Left forelimb (tissue), 1 donor: ENCODE measurements at places on chromosomes 13 and 19.

DNA sequence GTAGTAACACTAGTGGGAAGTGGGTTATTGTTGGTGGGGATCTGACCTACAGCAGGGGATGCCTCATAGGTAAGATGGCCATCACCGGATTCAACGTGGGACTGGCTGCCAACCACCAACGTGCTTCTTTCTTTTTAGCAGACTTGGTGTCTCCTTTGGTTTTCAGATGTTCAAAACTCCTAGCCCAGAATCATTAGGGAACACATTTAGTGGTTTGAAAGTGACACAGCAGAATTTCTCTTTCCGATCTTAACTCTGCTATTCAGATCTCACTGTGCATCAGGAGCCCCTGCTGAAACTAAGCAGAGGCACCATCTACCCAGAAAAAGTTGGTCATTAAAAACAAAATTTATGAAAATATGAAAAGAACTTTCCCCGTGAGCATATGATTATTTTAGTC lies 36.7 kb upstream of the PCDH8 start:
- no peak for DNase-seq

DNA sequence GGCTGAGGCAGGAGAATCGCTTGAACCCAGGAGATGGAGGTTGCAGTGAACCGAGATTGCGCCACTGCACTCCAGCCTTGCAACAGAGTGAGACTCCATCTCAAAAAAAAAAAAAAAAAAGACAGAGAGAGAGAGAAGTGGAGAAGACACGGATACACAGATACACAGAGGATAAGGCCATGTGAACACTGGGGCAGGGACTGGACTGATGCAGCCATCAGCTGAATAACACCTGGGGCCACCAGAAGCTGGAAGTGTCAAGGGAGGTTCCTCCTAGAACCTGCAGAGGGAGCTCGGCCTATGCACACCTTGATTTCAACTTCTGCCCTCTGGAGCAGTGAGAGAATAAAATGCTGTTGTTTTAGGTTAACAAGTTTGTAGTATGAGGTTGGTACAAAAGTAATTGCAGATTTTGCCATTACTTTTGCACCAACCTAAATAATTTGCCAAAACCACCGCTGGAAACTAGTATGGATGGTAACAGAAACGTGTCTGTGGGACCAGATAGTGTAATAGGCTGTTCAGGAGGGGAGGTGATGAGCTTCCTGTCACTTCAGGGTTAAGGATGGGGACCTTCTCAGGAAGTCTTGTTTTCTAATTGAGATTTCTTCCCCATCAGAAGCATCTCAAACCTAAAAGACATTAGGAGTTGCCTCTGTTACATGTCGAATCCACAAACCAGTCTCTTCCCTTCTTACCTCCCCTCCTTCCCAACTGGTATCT lies 36.4 kb upstream of the IGSF23 start:
- no peak for DNase-seq

GRCh38 chr19:4310247-4311121 lies 6.1 kb downstream of the FSD1 start:
- no peak for DNase-seq

- DNase-seq = no peak
Measured at GRCh38 chr13:29059800-29060199, 239.7 kb downstream of the MTUS2 start.

- DNase-seq = no peak
Measured at GRCh38 chr19:22797040-22797439, 13.1 kb upstream of the ZNF99 start.

GRCh38 chr19:43705729-43706128 lies 10.1 kb upstream of the IRGC start:
- DNase-seq = no peak

- DNase-seq = no peak
Measured at GRCh38 chr13:38415233-38415632, 65.6 kb downstream of the UFM1 start.

- DNase-seq = no peak
Measured at GRCh38 chr13:51229101-51229719, 7.0 kb downstream of the FAM124A start.

DNA sequence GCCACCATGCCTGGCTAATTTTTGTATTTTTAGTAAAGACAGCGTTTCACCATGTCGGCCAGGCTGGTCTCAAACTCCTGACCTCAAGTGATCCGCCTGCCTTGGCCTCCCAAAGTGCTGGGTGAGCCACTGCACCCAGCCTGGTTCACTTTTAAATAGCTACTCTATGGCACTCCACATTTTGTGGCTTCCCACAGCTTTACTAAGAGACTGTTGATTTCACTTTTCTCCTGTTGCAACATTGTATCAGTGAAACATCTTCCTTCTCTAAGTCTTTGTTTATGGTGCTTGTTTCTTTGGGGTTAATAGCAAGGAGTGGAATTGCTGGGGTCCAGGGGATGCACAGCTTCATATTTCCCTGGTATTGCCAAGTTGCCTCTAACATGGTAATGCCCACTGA lies 12.3 kb downstream of the TMEM38A start:
- DNase-seq = no peak

- no peak for DNase-seq
Measured at GRCh38 chr13:32473650-32474049, 45.7 kb upstream of the N4BP2L1 start.

DNA sequence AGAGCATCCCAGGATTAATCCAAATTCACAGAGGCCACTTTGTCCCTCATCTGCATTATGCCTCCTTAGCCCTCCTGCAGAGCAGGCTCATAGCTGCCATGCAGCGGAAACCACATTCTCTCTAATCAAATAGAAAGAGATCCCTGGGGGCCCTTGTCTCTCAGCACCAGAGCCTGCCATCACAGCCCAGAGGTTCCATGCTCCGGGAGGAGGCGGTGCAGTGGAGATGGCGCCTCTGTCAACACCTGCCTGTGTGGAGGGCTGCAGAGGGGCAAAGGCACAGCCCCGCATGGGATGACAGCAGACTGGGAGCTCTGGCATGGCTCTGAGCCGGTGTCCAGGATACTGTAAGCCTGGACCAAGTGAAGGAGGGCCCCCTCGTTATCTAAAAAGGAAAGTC lies 111.3 kb downstream of the SLC7A1 start:
- no peak for DNase-seq

DNA sequence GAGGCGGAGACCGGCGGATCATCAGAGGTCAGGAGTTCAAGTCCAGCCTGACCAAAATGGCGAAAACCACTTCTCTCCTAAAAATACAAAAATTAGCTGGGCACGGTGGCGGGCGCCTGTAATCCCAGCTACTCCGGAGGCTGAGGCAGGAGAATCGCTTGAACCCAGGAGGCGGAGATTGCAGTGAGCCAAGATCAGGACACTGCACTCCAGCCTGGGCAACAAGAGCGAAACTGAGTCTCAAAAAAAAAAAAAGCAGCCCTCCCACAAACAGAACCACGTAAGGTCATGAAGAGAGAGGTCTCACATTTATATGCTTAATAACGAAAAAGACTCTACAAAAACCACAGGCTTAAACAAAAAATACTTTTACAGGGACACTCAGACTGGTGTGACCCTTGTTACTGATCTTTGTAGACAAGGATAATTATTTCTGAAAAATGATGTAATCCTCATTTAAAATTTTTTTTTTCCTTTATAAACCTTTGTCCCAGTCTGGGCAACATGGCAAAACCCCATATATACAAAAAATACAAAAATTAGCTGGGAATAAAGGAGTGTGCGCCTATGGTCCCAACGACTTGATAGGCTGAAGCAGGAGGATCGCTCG lies 909 bp upstream of the ZNF77 start:
- no peak for DNase-seq

DNA sequence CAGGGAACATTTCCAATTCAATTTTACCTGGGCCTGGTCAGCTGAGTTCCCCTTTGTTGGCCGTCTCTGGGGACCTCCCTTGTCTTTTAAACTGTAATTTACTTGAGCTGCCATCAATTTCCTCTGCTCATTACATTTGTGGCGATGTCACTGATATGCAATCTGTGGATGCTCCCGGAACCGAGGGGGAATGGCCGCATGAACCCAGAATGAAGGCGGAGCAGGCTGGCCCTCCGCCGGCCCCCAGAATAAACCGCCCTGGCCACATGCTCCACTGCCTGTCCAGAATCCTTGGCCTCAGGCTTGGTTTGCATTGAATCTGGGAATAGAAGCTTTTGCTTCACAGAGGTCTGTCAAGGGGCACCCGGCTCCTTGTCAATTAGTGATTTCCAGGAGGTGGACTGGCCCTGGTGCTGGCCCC lies 276.8 kb downstream of the TEX29 start:
- no peak for DNase-seq

- DNase-seq = no peak
Measured at GRCh38 chr19:3455393-3455955, 24.9 kb downstream of the SMIM24 start.

DNA sequence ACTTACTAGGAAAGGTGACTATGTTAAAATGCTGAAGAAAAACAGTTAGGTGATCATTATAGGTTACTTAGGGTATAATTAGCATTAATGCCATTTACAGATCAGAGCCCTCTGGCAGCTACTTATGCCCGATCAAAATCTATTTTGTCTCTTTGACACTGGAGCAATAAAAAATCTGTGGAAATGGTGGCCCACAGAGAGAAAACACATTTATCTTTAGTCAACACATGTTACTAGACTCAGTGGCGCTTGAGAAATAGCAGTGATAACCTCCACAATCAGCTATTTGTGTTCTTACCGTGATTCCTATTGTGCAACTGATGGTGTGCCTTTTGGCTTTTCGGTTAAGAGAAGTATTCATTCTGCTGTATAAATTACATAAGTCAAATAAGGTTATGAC lies 1519.6 kb downstream of the PCDH9 start:
- DNase-seq = no peak

GRCh38 chr19:40807147-40808020 lies 8.4 kb downstream of the EGLN2 start:
- DNase-seq = no peak

DNA sequence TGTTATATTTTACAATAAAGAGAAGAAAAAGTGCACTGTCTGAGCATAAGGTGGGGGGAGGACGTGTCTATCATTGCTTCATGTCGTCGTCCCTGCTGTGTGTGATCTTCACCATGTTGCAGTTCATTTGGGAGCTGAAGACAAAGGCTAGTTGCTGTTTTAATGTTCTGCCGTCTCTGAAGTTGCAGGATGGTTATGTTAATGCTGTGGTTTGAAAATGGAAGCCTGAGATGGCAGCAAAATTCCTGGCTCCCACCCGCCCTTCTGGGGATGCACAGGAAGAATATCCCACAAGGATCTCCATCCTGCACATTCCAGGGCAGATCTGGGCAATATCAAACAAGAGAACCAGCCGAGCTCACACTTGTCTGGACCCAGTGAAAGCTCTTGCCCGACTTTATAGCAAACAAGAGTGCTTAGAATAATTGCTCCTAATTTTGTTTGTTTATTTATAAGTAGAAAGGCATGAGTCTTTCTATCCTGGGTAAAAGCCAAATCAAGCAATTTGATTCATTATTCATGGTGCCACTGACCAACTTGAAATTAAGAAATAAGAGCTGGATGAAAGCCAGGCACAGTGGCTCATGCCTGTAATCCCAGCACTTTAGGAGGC lies 110.3 kb upstream of the ABCC4 start:
- DNase-seq = no peak

DNA sequence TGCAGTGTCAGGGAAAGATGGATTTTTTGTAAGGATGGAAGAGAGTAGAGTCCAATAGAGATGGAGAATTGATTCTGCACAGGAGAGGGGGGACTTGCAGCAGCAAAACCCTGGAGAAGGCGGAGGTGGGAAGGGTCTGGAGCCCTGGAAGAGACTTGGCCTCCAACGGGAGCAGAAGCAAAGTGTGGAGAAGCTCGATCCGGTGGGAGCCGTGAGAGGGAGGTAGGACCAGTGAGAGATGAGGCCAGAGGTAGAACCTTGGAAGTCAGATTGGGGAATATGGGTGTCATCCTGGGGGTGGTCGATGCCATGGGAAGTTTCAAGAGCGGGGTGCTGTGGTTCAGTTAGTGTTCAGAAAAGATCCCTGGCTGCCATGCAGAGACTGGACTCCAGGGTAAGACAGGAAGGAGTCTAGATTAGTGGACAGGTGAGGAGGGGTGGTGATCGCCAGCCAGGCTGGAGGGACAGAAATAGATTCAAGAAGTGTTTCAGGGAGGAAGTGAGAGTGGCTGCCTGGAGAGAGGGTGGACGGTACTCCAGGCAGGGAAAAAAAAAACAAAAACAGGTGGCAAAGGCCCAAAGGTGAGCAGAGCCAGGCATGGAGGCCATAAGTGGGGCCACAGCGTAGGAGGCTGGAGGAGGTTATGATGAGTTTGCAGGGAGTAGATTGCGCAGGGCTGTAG lies 2.6 kb downstream of the PPP5C start:
- no peak for DNase-seq

DNA sequence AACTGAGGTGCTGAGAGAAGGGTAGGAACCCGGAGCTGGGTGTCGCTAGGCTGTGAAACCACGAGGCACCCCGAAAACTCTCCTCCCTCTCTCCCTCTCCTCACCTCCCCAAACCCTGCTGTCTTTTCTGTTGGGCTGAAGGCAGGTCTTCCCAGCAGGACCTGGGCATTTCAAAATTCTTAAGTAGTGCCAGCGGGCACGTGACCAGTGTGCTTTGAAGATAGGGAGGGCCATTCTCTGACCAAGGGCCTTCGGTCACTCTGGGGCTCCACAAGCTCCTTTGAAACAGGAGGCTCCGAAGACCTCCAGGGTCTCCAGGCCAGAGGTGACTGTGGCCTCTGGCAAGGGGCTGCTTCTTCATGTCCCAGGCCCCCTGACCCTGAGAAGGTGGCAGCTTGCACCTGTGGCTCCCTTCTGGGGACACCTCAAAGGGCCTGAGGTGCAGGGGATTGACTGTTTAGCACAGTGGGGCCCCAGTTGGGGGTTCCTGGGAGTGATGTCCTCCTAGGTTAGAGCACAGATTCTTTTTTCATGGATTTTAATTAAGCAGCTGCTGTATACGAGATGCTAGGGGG lies 48.3 kb downstream of the DNM2 start:
- no peak for DNase-seq

- no peak for DNase-seq
Measured at GRCh38 chr13:33918199-33918932, 100.4 kb downstream of the RFC3 start.

GRCh38 chr13:111206148-111206547 lies 91.0 kb downstream of the ARHGEF7 start:
- DNase-seq = no peak

- DNase-seq = no peak
Measured at GRCh38 chr19:16328824-16329482, 4.3 kb downstream of the KLF2 start.

DNA sequence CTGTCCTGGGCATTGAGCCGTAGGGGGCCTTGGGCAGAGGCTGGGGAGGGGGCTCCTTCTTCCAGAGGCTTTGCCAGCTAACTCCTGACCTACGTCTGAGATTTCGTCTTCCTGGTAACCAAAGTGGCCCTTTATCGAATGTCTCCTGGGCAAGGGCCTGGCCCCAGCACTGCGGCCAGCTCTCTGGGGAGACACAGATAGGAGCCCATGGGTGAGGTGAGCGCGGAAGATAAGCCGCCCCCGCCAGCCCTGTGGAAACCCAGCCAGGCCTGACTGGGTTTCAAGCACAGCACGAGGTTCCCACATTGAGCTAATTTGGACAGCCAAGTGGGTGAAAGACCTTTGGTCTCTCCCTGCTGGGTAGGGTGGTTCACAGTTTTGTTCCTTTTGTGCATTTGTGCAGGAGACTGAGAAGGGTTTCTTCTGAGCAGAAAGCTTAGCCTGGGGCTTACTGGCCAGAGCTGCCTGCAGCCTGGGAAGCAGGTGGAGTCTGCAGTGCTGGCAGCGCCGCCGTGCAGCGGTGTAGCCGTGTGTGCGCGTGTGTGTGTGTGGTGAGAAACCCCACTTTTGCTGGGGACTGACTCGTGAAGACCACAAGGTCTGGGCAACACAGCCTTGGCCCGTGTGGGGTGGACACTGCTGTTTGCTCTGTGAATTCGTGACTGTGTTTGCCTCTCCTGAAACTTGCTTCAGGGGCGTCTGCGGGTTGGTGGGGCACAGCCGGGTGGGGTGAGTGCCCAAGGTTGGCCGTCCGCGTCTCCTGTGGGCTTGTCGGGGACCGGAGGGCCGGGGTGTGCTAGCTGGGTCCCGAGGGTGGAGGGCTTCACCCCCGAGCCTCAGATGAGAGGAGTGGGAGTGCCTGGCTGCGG lies 2.5 kb downstream of the BSG start:
- DNase-seq = no peak
